ENCODE measurements at places on chromosomes 1 and 21.

GRCh38 chr1:2539312-2539907 is 9.3 kb upstream of the HES5 start:
- DNase-seq: no peak

DNA sequence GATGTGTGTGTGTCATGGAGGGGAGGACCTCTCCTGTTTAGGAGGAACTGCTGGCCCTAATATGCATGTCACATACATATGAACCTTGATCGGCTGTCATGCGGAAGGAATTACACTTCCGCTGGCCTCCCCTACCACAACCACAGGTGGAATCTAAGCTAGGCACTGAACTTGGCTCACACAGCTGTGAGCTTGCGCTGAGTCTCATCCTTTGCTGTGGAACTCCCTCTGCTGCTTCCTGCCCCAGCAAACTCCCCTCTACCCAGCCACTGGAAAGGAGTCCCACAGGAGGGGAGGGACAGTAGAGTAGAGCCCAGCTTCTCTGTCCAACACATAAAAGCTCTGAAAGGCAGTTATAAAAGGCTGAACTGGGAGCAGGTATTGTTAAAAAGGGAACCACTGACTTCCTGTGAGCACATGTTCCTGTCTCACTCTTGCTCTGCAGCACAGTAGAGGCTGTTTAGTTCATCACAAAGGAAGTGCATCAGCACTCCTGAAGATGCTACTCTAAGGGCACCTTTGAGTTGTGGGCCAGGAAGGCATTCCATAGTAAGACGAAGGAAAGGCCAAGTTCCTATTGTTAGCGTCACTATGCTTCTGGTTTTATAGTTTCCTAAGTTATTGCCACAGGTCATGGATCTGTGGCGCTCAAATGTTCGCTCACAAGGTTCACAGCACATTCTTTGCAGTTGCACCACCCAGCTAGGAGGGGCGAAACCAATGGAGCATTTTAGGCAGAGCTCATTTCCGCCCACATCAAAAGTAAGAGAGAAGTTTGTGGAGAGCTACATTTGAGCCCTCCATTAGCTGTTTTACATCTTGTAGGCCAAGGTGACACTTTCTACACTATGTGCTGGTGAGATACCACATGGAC is 17.7 kb upstream of the PTPRC start:
- DNase-seq: no peak

DNA sequence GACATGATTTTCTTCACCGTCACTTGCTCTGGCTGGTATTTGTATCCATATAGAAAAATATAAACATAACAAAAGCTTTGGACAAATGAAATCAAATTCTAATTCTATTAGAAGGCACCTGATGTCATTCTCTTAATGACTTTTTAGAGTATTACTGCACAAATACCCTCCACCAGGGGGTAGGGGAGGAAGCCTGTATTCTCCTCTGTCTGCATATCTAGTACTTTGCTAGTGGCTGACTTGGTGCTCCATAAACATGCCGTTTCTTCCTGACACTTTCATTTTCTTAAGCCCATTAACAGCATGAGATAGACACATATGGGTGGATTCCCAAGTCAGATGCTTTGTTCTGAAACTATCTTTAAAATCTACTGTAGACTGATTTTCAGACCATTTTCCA is 20.6 kb upstream of the KCNJ15 start:
- DNase-seq: no peak

DNA sequence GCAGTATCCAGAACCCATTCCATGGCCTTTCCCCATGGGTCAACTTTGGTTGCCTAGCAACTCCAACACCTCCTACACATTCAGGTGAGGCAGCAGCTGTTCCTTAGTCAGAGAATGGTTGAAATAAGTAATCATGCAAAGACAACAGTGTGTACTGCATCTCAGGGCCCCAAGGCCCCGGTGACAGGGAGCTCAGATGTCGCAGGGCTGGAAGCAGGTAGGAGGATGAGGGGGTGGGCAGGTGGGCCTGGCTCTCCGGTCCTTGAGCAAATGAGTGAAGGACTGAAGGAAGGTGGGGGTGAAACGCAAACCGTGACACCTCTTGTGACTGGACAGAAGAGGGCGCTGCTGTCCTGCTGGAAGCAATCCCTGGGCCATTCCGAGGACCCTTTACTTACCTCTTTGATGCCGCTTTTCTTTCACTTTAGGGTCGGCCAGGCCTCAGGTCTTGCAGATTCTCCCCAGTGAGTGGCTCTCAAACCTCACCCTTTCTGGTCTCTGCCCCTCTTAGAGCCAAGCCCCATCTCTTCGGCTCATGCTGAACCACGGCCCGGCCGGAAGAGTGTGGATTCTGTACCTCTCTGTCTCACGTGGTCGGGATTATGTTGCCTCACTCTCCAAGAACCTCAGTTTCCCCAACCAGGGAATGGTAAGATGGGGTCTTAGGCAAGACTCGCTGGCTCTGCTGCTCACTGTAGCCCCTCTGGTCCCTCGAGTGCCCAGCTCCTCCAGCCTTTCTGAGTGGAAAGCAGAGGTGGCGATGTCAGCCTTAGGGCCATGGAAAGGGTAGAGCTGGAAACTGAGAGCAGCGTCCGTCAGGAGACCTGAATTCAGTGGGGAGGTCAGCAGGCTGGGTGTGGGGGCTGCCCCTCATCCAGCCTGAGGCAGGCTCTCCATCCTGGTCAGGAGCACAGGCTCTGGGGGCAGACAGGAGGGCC is 5.6 kb upstream of the KCNA10 start:
- peak; percentile 40 for DNase-seq

DNA sequence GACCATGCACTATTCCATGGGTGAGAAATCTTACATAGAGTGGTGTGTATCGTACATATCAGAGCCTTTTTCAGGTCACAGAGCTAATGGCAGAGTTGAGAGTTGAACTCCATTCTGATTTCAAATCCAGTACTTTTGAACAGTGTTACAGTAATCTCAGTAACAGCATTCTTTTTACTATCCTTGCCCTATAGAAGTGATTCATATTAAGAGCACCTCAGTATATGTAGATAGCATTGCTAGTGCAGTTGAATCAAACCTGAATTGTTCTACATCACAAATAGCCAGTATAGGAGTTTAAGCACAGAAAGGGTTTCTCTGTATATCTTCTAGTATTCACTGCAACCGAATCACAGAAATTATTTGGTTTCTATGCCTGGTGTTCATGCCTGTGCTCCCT is 11.4 kb upstream of the GBP6 start:
- DNase-seq: no peak

- no peak for DNase-seq
Measured at GRCh38 chr1:14968251-14968851, 185.2 kb upstream of the TMEM51 start.

DNA sequence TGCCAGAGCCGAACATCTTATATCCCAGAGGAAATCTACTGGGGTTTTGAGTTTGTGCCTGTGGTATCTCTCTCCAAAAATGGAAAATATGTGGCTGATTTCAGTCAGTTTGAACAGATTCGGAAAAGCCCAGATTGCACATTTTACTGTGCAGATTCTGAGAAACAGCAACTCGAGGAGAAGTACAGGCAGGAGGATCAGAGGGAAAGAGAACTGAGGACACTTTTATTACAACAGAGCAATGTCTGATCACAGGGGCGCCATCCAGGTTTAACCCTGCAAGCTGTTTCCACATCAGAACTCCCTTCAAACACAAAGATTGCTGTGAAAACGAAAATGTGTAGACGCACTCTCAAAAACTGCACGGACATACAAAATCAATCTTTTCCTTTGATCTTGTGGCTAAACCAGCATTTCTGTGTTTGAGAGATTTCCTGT is 43.4 kb downstream of the KCNJ15 start:
- no peak for DNase-seq

GRCh38 chr21:35138665-35139381 is 89.7 kb upstream of the RUNX1 start:
- peak; percentile 0 for DNase-seq

DNA sequence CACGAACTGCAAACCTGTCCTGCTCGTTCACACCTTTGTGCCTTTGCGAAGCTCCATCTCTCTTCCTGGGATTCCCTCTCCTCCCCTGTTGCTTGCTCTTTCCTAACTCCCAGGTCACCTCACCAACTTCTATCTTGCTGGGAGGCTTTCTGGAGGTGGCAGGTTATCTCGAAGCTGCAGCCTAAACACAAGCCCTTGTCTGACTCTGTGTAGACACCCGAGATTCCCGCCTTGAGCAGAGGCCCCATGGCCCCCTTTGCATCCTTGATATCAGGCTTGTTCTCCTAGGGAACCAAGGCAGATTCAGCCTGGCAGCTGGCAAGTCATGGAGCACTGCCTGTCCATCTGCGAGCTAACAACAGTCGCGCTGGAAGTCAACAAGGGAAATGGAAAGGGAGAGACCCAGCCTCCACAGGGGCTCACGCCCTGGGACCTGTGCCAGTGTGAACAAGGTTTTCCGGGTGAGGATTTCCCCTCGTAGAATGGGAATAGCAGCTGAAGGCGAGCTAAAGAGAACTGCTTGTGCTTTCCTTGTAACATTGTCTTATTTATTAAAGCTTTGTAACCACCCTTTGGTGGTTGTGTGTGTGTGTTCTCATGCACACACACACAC is 109.5 kb upstream of the JUN start:
- peak; percentile 90 for DNase-seq

- no peak for DNase-seq
Measured at GRCh38 chr1:37480581-37481288, 6.4 kb downstream of the ZC3H12A start.

DNA sequence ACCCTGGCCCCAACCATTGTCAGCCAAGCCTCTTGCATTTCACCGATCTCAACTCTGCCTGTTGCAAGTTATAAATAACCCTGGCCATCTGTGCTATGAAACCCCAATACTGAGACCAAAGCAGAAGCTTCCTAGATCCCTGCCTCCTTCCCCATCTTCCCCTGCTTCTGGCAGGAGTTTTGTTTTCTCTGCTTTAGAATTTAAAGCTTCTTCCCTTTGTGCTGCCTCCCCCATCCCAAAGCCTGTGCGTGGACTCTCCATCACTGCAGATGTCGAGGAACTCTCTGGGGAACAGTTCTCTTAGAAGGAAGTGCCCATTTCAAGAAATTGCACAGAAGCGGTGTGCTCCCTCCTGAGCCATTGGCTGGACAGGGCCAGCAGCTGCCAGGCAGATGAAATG is 17.4 kb upstream of the MYOG start:
- no peak for DNase-seq

- DNase-seq: no peak
Measured at GRCh38 chr1:193944454-193944853, 758.0 kb upstream of the B3GALT2 start.

GRCh38 chr1:221793439-221794078 is 51.7 kb upstream of the DUSP10 start:
- no peak for DNase-seq

DNA sequence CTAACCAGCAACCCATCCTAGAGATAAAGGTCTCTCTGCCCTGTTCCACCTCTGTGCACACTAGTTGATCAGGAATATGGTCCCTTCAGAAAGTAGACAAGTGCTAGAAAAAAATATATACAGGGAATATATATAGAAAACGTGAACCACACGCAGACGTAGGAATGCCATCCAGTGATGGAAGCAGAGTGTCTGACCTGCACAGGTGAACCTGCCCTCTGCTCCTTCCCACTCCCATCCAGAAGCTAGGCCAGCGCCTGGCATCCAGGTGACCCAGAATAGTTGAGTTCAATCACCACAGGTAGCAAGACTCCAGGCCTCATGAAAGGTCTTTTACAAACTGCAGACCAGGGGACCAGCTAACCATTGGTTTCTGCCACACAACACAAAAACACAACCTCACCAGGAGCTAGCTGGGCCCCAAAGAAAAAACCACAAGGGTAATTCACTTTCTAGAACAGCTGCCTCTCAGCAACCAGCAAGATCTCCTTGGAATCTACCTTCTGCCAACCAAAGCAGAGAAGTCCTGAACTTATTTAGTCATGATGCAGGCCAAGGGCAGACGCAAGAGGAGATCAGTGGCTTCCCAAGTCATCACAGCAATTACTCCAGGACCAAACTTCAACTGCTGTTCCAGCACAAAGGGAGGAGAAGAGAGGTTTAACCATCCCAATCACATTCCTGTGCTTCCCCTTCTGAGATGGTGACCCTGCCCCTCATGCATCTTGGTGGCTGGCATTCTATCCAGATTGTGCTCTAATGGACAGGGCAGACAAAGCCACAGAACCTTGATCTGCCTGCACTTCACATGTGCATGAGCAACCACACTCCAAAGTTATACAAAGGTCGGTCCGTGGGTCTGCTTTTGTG is 53.0 kb downstream of the GPR161 start:
- no peak for DNase-seq

GRCh38 chr1:6086762-6087376 is 41.2 kb downstream of the KCNAB2 start:
- DNase-seq: no peak

DNA sequence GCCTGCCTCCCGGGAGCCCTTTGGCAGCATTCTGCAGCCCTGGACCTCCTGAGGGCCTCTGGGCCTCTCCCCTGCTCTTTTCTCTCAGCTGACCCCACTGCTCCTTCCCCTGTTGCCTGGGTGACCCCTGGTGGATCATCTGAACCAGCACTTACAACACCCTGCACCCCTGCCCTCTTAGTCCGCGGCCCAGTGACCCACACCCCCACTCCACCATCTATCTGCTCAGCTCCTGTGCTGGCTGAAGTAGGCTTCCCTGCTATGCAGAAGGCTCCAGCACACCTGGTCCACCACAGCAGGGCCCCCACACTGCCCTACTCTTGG is 74.0 kb downstream of the DMRTA2 start:
- no peak for DNase-seq

DNA sequence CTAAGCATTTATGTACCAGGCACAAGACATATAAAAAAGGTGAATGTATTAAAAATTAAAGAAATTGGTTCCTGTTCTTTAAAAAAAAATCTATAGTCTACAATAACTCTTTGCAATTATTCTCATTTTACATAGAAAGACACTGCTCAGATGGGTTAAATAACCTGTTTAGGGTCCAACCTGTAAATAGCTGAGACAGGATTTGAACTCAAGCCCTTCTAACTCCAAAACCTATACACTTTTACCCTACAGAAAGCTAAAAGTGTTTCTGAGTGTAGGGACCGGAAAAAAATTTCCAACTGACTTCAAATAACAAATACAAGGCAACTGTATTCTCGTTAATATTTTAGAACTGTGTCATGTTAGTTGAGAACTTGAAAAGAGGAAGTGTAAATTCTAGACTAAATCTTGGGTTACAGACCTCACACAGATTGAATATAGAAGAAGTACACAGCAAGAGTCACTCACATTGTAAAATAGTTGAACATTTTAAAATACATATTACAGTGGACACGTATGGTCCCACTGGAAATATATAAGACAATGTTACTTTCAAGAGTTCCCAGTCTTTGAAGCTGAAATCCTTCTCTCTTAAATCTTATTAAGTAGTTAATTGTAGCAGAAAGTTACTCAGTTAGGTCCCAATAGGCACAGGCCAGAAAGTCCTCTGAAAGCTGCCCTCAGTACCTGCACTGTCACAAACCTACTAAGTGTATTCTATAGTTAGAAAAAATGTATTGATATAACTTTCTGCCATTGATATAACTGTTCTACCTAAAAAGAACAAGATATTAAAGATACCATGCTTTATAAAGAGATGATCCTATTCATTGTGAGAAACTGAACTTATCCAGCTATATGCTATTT is 7.3 kb downstream of the EDEM3 start:
- DNase-seq: no peak

All from NCI-H2081 (cell line).